NB4 (cell line): ENCODE measurements at places on chromosomes 2 and 18.
A peak's percentile ranks its signal among the peaks of the same experiment; 100 is the strongest.

GRCh38 chr2:104871972-104872865 is 18.3 kb downstream of the POU3F3 start:
- no peak for DNase-seq

- peak; percentile 50 for DNase-seq
Observed at GRCh38 chr2:27211241-27211942, 449 bp upstream of the ATRAID start.

GRCh38 chr18:14776801-14777200 is 28.8 kb downstream of the ANKRD30B start:
- DNase-seq = no peak

DNA sequence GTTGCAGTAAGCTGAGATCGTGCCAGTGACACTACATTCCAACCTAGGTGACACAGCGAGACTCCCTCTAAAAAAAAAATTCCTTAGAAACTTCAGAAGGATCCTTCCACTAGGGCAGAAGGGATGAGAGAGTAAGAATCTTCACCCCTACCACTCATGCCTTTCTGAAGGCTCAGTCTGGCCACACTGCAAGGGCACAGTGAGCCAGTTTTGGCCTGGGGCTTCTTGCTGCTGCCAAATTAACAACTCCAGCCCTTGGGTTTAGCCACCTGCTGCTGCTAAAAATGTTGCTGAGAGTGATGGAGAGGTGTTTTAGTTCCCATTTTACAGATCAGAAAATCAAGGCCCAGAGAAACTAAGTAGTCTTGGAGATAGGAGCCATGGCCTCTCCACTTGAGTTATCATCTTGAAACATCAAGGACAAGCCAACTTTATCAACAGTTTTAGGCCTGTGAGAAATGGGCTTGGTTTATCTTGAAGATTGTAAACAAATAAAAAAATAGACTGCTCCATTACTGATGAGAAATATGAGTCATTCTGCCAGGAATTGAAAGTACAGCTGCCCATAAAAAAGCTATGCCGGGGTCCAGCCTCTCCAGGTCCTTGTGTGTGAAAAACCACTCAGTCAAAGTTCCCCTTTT is 31.9 kb upstream of the CASP8 start:
- peak; percentile 59 for DNase-seq

DNA sequence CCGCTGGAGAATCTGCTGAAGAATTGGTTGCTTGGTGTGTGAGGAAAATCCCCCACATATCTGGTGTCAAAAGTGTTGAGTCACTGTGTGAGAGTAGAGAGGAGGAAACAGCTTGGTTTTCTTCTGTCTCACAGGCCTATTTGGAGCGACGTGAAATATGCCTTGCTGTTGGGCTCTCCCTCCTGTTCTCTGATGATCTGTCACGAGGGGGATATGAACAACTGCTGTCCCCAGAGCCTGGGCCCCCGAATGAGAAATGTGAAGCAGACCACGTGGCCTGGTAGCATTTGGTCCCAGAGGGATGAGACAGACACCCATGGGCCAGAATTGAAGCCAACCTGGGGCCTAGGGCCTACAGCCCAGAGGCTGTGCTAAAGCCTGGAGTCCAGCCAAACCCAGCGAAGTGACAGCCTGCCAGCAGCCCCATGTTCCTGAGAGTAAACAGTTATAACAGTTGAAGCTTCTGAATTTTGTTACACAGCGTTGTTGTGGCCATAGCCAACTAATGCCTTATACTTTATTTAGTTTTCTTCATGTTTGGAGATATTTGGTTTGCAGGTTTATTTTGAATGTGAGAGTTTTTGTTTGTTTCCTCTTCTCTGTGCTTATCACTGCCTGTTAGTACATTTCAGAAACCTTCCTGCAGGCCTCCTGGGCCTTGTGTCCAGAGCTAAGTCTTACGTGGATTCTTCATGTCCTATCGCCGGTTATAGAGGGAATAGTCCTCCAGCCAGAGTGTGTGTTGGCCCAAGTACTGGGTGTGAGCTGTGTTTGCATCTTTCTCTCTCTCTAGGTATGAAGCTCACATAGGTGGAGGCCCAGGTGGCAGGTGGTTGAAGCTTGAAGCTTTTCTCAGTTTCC is 18.7 kb upstream of the COLEC12 start:
- peak; percentile 75 for DNase-seq

DNA sequence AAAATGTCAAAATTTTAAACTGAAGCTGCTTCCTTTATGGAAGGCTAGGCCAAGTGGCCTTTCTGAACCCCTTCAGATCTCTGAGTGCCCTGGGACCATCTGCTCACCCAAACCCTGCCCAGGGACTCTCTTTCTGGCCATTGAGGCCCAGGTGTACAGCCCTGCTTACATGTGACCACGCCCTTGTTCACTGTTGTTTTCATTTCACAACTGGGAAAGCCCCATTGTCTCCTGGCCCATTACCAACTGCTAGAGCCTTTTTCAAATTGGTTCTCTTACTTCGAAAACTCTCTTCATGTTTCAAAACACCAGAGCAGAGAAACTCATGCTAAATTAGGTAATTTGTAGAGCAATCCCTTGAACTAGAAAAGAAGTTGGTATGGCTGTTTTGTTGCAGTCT is 219.5 kb upstream of the TANK start:
- no peak for DNase-seq

GRCh38 chr2:187075671-187076070 is 226.7 kb upstream of the ZSWIM2 start:
- DNase-seq = no peak

GRCh38 chr2:181380581-181380980 is 76.6 kb upstream of the ITGA4 start:
- no peak for DNase-seq

GRCh38 chr18:22606563-22607283 is 189.0 kb upstream of the CTAGE1 start:
- DNase-seq = no peak

DNA sequence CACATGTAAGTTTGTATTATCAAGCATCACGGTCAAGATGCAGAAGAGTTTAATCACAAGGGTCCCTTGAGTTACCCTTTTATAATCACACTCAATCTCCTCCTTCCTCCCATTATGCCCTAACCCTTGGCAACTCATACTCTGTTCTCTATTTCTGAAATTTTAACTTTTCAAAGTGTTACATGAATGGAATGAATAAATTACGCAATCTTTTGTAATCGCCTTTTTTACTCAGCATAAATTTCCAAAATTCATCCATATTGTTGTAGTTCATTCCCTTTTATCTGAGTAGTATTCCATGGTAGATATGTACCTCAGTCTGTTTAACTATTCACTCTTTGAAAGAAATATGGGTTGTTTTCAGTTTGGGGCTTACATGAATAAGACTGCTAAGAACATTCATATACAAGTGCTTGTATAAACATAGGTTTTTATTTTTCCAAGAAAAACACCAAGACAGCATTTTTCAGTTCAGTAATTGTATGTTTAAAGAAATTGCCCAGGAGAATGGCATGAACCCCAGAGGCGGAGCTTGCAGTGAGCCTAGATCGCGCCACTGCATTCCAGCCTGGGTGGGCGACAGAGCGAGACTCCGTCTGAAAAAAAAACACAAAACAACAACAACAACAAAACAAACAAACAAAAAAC is 430.9 kb upstream of the KCNH7 start:
- no peak for DNase-seq

DNA sequence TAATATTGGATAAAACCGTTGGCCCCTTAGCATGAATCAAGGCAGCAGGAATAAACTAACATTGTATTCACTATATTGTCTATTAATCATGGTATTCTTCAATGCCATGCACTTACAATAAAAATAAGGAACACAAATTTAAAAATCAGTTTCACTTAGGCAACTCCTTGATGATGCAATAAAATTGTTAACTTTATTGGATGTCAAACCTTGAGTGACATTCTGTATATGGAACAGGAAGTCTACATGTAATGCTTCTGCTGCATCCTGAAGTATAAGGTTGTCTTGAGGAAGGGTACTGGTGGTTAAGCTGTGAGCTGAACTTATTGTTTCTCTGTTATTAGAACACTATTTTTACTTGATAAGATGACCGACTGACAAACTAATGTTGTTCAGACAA is 605.5 kb downstream of the SATB2 start:
- DNase-seq = peak; percentile 22

DNA sequence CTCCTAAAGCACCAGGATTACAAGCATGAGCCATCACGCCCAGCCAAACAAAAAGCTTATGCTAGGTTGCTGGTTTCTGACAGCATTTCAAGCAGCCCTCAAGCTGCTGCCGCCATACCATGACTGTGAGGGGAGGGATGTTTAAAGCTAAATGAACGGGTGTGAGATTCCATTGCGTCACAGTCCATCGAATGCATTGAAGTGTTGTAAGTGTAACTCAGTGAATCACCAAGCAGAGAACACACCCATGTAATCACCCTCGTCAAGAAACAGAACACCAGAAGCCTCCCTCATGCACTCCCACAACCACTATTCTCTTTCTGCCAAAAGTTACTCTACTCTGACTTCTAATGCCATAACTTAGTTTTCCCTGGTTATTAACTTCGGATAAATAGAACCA is 32.8 kb upstream of the MC5R start:
- DNase-seq = peak; percentile 18

- no peak for DNase-seq
Observed at GRCh38 chr18:54257015-54257414, 12.3 kb upstream of the POLI start.

- DNase-seq = no peak
Observed at GRCh38 chr2:149387411-149387810, 57.0 kb downstream of the LYPD6 start.

DNA sequence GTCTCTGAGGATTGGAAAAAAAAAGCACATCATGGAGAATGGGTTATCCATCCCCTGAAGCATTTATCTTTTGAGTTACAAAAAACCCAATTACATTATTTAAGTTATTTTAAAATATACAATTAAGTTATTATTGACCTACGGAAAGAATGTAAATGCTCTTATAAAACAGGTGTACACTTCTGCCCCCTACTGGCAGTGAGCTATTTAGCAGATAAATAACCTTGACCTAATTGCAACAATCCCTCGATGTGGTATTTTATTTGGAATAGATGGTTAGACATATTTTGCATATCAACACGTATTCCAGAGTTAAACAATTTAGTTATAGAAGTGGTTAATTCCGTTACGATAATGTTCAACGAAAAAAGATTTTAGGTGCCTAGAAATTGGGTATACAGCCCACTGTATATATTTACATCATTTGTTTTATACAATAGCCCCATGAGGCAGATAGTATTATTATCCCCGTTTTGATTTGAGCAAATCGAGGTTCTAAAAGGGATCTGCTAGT is 9.1 kb upstream of the DAW1 start:
- peak; percentile 81 for DNase-seq

DNA sequence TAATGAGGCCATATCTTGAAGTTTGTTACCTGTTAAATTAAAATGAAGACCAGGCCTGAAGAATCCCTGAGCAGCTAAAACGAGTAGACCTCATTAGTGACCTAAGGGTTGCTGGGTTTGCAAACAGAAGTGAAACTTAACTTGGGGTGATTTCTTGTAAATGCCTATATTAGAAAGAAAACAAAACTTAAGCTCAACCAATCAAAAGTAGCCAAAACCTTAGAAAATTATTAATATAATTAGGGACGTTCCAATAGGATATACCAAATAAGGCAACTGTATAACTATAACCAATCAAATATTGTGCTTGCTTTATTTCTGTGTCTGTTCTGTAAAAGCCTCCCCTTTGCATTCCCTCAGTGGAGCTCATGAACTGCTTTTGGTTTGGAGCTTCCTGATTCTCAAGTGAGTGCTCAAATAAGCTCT is 137.9 kb upstream of the VRK2 start:
- no peak for DNase-seq

DNA sequence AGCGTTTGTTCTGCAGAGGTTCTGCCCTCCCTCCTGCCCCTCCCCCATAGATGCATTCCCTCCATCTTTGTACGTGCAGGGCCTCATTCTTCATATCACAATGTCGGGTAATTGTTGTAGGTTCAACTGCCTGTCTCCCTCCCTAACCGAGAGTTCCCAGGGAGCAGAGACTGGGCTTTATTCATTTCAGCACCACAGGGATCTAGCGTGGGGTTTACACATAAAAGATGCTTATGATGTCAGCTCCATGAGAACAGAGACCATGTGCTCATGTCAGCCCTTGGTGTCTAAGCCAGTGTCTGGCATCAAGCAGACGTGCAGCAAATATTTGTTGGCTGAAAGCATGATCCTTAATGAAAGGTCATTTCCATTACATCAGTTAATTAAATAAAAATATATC is 298.9 kb upstream of the TRIB2 start:
- DNase-seq = no peak

- no peak for DNase-seq
Observed at GRCh38 chr18:40832362-40832761, 1122.7 kb upstream of the PIK3C3 start.

GRCh38 chr2:240878341-240878936 is 9.8 kb downstream of the AGXT start:
- DNase-seq = no peak

DNA sequence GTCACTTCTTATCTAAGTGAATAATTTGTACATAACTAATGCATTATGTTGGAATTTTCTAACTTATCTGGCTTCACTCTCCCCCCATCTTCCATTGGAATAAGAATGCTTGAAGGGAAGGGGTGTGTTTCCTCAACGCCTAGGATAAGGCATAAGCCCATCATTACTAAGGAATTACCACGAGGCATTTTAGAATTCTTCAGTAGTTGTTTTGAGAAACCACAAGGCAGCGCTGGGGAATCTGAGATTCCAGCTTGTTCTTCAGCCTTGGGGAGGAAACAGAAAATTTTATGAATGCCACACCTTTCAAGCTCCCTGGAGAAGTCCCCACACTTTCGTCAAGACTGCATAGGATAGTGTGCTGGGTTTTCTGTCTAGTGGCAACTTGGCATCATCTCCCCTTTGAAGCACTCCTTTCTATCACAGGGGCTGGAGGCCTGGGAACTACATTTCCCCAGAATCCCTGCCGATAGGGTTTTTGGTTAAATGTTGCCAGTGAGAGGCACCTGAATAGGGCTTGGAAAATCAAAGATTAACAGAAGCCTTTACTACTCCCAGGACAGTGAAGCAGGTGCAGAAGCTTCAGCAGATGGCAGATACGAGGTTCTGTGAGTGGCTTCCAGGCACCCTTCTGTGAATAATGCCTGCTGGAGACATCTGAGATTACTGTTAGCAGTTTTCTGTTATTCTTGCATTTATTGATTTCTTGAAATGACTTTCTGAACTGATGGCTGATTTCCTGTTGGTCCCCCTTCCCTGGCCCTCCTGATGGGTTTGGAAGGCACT is 192.7 kb upstream of the REV1 start:
- no peak for DNase-seq

GRCh38 chr18:58892488-58892887 is 27.8 kb downstream of the ZNF532 start:
- no peak for DNase-seq

DNA sequence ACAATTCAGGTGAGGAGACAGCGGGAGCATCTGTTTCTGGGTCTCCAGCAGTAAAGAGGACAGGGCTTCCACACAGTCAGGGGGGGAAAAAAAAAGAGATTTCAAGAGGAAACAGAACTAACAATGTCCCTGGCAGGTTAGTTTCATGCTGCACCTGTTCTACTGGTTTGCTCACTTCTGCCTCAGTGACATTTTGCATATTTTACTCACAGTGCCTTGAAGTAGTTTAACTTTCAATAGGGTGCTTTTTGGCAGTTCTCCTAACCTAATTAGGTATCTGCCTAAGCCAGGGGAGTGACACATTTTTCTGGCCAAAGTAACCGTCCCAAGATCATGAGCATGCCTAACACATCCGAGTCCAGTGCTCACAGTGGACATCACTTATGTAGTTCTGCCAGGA is 109.0 kb upstream of the ALK start:
- no peak for DNase-seq

- no peak for DNase-seq
Observed at GRCh38 chr18:44909191-44909719, 228.6 kb downstream of the SETBP1 start.
